ENCODE measurements at places on chromosomes 7 and 10.

GRCh38 chr7:87212498-87212897 lies 7.0 kb downstream of the TMEM243 start:
- DNase-seq, result no peak

GRCh38 chr10:6292741-6293151 lies 90.0 kb downstream of the PFKFB3 start:
- DNase-seq, result no peak

DNA sequence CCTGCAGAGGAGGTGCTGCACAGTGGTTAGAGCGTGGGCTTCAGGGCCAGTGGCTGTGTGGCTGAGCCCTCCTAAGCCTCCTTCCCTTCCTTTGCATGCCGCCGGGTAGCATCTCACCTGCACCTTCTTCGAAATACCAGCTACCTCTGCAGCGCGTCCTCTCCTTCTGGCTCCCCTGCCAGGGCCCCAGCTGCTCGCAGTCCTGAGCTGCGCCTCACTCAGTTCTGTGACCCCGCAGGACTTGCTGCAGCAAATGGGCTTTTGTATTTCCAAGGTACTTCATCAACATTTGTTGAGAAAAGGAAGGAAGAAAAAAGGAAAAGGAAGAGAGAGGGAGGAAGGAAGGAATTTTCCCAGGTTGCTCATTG lies 146.7 kb upstream of the PRR15 start:
- no peak for DNase-seq

- no peak for DNase-seq
Observed at GRCh38 chr10:60806921-60807320, 28.6 kb downstream of the CDK1 start.

DNA sequence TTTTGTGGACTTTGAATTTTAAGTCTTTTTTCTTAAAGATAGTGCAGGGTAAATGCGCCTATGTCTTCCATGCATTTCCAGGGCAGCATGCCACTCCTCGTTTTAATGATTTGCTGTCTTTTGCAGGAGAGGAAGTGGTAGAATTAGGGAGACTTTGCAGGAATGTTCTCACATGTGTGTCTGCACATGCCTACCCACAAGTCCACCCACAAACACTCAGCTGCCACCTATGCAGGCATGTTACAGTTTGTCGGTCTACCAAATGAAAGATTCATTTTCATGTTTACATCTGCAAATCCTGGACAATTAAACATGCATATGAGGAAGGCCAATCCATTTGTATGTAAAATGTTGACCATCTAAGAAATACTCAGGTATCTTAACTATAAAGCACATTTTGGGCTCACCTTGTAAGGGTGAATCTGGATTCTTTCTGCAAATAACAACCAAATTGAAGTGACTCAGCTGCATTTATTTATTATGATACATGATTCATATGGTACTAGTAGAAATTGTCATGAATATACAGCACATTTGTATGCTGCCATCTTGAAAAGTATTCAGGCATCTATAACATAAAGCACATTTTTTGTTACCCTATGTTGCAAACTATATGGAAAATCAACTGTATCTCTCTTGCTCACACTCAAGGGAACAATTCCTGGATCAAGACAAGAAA lies 4.7 kb upstream of the TEX36 start:
- no peak for DNase-seq

- no peak for DNase-seq
Observed at GRCh38 chr7:54978364-54979116, 40.3 kb upstream of the EGFR start.

DNA sequence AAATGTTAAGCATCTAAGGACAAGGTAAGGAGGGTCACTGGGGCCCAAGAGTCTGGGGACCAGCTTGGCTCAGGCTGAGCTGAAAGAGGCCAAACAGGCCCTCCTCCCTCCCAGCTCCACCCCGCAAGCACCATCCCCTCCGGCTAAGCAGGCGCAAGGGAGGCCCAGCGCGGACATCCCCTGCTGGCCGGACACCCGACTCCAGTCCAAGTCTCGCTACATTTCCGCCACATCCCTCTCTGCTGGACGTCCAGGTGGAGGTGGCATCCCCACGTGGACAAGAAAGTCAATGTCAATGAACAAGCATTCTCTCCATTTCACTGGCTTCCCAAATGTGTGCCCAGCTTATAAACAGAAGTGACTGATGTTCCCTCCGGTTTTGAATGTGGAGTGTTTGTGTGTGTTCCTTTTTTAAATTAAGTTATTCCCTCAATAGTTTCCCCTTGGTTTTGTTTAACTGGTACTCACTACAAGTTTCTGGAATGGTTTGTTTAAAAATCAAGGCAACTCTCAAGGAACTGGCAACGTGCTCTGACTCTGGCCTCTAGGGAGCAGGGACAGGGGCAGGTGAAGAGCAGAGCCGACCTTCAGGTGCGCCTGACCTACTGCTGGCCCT lies 35.4 kb downstream of the PSAP start:
- DNase-seq, result no peak

GRCh38 chr10:124332426-124332825 lies 86.3 kb downstream of the OAT start:
- no peak for DNase-seq

- no peak for DNase-seq
Observed at GRCh38 chr7:45575501-45576248, 1.5 kb downstream of the ADCY1 start.

DNA sequence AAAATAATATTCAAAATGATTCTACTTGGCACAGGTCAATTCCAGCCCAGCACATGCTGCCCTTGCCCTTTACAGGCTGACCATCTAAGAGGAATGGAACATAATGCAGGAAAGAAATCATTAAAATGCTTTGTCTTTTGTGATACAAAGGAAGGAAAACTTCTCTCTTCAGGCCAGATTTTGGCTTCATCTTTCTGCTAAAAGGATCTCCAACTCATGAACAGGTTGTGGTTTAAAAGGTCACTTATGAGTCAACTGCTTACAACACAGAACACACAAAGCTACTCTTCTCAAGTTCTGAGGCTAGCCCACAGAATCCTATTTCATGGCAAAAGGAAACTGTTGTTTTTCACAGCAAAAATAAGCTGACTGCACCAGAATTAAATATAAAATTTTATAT lies 197.1 kb downstream of the DOCK4 start:
- DNase-seq, result no peak

DNA sequence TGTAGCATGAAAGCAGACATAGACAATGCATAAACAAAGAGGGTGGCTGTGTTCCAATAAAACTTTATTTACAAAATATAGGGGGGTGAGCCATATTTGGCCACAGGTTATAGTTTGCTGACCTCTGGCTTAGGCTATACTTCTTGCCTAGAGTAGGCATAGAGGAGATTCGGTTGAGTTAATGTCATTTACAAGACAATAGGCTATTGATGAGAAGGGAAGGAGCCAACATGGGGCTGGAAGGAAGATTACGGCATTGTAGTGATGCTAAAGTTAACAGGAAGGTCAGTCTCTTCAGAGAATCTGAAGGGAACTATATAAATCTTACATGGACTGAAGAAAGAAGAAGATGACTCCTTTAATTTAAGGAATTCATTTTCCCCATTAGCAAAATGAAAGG lies 463.5 kb downstream of the HTR7 start:
- no peak for DNase-seq

- no peak for DNase-seq
Observed at GRCh38 chr7:75623390-75624133, 115.2 kb downstream of the HIP1 start.

- no peak for DNase-seq
Observed at GRCh38 chr10:120838941-120839340, 12.2 kb upstream of the WDR11 start.

GRCh38 chr10:118522791-118523498 lies 72.5 kb downstream of the PRLHR start:
- no peak for DNase-seq

- DNase-seq, result no peak
Observed at GRCh38 chr10:34224639-34225038, 590.5 kb downstream of the PARD3 start.

DNA sequence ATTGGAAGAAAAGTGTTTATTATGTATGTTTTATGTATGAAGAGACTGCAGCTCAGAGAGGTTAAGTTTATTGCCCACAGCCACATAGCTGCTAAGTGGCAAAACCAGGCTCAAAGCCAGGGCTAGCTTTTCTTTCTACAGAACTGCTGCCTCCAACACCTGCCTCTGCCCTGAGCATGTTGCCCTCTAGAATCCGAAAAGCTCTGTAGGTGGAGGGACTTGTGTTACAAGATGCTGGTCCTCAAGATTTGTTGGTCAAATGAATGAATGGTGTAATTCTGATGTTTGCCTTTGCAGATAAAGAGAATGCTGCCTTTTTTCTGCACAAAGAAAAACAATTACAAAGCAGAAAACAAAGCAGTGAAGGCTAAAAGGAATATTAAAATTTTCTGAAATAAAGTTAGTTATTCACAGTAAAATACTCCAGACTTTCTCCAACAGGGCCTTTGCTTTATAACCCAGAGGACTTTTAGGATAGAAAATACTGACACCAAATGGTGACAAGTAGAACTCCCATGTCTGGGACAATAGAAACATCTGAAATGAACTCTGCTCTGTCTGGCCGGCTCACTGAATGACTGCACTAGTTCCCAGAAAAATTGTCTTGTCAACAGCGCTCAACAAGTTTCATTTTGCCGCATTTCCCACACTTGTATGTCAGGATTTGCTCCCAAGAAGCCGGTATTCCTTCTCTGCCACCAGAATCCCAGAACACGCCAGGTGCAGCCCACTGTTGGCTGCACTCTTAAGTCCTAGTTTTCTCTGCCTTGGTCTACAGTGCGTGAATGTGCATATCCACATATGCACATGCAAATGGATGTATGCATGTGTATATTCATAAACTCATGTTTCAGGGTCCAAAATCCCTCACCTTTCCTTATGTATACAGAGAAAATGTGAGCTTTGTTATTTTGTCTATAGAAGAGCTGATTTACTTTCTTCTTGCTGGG lies 11.0 kb upstream of the DNTT start:
- peak; percentile 5 for DNase-seq

DNA sequence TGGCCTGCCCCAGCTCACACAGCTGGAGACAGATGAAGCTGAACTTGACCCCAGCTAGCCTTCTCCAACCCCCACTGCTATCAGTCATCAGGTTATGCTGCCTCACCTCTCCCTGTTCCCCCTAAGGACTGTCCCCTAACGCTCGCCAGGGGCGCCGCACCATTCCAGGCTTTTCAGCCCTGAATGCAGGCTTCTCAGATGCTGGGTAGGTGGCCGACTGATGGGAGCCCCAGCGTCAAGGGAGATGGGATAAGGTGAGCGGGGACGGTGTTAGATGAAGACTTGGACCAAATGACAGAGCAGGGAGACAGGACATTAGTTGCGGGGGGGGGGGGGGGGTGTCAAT lies 15.8 kb upstream of the OPALIN start:
- DNase-seq, result no peak

DNA sequence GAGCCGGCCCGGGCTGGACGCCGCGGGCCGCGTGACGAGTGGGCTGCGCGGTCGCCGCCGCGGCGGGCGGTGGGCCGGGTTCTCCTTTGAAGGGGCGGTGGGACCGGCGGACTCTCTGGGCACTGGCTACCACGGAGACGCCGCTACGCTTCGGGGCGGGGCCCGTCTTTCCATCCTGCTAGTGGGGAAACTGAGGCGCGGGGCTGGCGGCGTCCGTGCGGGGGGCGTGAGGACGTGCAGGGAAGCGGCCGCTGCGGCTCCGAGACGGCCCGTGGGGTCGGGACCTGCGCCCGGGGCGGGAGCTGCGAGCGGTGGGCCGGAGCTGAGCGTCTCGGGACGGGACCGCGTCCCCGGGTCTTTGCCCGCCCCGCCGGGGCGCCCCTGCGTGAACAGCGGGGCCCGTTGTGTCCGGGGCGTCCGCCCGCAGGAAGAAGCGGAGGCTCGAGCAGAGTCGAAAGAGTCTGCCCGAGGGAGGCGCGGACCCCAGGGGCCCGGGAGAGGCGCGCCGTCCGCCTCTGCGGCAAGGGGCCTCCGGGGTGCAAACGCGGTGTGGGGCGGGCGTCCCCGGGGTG lies 548 bp upstream of the BNIP3 start:
- DNase-seq, result no peak

DNA sequence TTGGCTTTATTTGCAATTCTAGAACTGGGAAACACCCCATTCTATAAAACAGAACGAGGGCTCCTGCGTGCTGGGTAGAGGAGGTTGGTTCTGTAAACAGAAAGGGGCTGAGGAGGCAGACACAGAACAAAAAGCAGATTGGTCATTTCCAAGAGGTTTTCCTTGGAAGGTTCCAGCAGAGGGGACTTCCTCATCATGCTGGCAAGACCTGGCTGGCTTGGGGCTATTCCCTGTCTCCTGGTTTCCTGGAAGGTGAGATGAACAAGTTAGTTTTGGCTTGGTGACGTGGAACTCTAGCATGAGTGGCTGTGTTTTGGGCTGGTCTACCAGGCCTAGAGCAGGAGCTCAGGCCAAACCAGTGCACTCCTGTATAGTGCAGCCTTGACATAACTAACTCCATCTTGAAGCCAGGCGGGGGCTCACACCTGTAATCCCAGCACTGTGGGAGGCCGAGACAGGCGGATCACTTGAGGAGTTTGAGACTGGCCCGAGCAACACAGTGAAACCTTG lies 26.1 kb upstream of the DNAJB6 start:
- DNase-seq, result no peak

DNA sequence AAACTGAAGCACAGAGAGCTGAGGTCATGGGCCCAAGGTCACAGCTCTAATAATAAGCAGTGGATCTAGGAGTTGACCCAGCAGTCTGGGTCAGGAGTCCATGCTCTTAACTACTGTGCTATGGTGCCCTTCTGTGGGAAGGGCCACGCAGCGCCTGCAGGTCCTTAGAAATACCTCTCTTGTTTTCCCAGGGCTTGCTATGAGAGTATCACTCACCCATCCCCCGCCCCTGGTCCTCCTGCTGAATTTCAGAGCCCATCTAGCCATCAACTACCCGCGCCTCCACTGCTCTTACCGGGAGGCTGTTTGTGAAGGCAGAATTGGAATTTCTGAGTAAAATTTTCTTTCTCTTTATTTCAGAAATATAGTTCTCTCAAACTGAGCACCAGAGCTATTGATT lies 27.3 kb upstream of the CRHR2 start:
- no peak for DNase-seq

- no peak for DNase-seq
Observed at GRCh38 chr10:133072720-133073390, 14.9 kb upstream of the ADGRA1 start.

DNA sequence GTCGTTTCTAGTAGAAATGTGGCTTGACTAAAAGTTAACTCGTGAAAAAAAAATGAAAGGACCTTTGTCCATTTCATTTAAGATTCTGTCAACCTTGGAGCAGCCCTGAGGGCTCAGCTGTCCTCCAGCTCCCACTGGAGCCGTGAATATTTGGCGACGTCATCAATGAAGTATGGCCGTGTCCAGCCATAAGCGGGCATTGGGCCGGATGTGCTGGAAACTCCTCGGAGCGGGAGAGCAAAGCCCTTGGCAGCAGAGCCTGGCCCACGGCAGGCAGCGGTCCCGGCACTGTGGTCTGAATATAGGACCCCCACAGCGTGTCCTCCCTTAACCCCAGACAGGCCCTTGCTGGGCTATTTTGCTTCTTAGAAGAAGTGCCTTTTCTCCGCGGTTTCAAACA lies 50.0 kb downstream of the JAKMIP3 start:
- DNase-seq, result no peak
